NK-92 treated with Interleukin-12 subunit alpha and Interleukin-12 subunit beta, amount 100 ng/mL, for 24 hours (cell line): ENCODE measurements at places on chromosomes 2 and 18.

- DNase-seq, result no peak
Measured at GRCh38 chr18:33588361-33588760, 10.3 kb downstream of the ASXL3 start.

DNA sequence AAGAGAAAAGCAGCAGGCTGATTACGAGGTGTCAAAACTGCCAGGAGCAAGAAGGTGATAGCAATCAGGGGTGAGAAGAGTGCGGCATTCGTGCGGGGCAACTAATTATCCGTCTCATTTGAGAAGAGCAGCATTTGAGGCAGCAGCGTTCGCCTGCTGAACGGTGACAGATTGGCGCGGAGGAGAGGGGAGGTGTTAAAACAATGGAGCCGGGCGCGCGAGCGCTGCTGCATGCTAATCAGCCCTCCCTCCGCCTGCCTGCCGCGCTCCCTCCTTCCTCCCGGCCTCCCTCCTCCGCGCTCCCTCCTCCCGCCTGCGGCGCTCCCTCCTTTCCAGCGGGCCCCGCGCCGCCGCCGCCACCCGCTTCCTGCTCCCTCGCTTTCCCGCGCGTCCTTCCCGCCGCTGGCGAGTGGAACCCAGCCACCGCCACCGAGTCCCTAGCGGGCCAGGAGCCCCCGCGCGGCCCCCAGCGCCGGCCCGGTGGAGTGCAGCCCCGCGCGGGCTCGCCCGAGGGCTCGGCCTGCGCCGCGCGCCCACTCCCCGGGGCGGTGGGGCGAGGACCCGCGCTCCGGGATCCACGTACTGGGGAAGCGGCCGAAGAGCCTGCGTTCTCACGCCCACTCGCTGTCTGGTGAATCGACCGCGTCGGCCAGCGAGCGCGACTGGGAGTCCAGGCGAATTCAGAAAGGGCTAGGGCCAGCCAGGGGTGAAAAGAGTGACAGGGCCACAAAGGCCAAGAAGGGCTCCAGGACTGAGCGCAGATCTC is 69.5 kb upstream of the PSMD14 start:
- DNase-seq, result no peak

- DNase-seq, result no peak
Measured at GRCh38 chr18:46413684-46414083, 243.3 kb downstream of the LOXHD1 start.

- DNase-seq, result no peak
Measured at GRCh38 chr18:1499265-1499664, 594.6 kb downstream of the ADCYAP1 start.

DNA sequence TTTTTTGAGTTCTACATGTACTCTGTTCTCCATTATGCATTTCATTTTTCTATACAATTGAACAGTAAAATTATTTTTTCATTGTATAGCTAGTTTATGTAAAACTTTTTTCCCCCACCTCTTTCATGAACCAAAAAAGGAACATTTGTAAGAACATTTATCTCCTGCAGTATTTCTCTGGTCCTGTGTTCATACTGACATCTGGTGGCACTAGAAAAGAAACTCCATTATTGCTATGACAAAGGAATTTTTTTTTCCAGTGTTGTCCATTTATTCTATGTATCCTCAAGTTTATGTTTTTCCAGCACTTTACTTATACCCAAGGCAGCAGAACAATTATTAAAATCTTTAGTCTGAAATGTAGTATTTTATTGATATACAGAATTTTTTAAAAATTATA is 27.4 kb upstream of the CHAC2 start:
- no peak for DNase-seq

DNA sequence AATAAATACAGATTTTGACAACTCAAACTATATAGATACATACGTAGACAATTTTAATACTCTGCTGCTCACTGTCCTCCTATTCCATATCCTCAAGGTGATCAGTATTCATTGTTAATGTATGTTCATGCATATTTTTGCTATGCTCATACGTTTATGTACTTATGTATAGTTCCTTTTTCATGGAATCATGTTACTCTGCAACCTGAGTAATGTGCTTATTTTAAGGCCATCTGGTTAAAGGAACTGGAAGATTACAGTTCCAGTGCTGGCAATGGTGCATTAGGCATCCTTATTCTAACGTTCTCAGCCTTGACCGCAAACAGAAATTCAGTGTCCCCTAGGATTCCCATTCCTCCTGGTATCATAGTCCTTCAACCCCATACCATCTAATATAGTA is 385.0 kb upstream of the TNP1 start:
- DNase-seq, result no peak

DNA sequence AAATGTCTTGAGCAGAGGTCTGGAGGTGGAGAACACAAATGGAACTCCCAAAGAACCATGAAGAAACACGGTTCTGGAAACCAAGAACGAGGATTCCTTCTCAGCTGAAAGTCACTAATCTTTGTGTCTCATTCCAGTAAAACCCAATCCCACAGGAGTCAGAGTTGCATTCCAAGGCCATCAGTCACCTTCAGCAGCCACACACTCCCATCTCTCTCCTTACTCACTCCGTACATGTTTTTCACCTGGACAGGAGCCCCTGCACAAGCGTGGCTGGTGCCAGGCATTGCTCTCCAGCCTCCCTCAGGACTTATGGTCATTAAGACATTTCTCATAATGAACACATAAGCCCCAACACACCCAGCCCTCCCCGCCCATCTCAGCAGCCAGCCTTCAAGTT is 175.4 kb upstream of the SIX2 start:
- DNase-seq, result no peak

- DNase-seq, result no peak
Measured at GRCh38 chr2:145743011-145743410, 1223.1 kb upstream of the ZEB2 start.

DNA sequence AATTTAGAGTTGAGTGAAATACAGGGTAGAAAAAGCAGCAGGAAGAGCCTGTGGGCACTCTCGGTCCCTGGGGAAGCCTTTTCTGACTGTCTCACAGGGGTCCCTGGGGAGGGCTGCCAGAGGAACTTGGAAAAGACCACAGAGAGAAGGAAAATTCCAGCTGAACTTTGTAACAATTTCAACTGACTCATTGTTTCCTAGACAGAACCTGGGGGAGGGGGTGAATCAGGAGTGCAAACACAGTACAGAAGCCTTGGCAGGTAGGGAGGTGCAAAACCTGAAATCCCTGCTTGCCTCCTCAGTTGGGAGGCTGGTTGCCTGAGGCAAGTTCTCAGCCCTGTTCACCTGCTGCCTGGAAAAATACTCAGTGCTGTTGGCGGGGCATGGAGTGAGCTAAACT is 106.8 kb downstream of the GRB14 start:
- DNase-seq, result no peak

DNA sequence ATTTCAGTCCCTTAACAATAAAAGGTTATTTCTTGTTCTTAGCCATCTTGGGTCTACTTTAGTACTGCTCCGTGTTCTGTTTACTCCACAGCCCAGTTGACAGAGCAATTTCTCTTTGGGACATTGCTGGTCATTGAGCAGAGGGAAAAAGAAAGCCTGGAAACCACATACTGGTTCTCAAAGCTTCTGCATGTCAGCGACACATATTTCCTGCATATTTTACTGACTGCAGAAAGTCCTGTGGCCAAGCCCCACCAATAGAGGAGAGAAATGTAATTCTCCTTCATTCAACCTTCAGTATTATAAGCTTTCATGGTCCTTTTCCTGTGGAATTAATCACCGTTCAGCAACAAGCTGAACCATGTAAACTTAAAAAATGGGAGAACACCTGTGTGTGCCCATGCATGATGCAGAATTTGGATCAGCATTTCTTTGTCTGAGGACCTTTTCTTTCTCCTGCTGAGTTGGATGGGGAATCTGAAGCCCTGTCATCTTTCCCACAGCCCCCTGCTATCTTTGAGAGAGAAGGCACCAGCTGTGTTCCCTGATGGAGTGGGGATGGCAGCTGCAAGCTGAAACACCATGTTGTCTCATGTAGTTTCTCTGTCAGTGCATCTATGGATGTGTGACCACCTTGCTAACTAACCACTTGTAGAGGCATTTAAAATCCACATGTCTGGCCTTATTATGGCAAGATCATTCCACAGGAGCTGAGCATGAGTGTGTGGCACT is 431.6 kb downstream of the MEIS1 start:
- DNase-seq, result no peak

- no peak for DNase-seq
Measured at GRCh38 chr2:2950403-2950952, 427.1 kb downstream of the EIPR1 start.

- DNase-seq, result no peak
Measured at GRCh38 chr2:64515086-64515485, 9.0 kb upstream of the AFTPH start.

- no peak for DNase-seq
Measured at GRCh38 chr18:10391506-10391905, 62.9 kb upstream of the APCDD1 start.

DNA sequence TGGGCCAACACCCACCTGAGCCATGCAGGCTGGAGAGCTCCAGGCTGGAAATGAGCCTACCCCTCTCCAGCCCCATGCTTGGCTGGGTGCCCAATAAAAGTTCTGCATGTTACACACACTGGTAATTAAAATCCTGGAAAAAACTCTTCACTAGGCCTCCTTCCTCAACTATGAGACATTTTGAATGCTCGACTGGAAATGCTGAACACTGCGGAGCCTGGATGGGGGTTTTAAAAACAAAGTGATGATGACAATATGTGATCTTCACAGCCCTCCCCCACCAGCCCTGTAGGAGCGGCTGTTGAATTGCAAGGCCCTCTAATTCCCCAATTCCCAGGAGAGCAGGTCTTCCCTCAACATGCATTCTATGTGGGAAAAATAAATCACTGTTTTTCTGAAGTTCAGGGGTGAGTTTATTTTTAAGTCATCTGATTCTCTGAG is 179.2 kb downstream of the TTC32 start:
- no peak for DNase-seq

GRCh38 chr2:224723586-224724217 is 7.5 kb upstream of the CCDC195 start:
- no peak for DNase-seq

DNA sequence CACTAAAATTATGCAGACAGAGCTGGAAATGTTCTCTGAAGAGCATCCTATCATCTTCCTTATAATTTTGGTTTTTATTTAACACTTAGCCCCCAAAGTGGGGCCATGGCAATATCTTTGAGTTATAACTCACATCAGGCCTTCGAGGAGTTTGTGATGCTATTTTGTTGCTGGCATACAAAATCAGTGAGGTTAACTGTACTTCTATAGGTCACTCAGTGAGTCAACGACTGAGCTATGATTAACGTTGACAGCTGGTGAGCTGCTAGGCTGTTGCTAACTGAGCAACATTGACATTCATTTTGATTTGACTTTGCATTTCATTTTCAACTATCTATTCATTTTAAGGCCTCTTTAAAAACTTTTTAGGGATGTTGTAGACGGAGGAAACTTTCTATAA is 50.0 kb downstream of the GPD2 start:
- no peak for DNase-seq

DNA sequence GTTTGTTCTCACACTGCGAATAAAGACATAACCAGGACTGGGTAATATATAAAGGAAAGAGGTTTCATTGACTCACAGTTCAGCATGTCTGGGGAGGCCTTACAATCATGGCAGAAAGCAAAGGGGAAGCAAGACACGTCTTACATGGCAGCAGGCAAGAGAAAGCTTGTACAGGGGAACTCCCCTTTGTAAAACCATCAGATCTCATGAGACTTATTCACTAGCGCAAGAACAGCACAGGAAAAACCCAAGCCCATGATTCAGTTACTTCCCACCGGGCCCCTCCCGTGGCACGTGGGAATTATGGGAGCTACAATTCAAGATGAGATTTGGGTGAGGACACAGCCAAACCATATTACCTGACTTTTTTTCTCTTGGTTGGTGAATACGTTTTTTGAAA is 51.3 kb downstream of the TMEM247 start:
- DNase-seq, result no peak

- no peak for DNase-seq
Measured at GRCh38 chr2:67169417-67170140, 227.6 kb upstream of the ETAA1 start.

DNA sequence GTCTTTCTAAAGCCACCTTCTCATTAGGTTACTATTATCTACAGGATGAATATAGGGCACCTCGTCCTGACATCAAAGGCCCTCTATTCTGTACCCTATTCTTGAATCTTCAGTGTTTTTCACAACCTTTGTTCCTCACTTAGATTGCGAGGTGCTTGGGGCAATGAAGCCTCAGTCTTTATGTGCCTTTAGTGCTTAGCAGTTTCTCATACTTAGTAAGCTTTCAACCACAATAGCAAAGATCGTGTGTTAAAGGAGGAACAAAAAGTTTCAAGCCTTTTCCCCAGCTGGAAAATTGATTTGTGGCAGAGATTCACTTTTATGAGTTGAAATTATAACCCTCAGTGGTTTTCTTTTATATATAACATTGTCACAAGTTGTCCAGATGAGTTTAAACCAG is 226.9 kb downstream of the MYO3B start:
- no peak for DNase-seq

DNA sequence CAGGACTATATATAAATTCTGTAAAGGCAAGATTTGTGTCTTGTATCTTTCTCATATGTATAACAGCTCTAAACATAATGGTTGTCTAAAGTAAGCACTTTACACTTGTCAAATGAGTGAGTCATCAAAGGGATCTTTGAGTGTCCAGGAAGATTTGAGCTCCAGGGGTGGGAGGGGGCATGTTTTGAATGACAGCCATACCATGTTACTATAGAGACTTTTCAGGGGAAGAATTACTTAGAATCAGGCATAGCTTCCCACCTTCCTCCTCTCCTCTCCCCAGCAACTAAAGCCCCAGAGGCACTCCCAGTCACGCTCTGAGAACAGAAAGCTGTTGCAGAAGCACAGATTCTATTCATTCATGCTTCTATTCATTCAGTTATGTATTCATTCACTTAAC is 65.8 kb upstream of the ALK start:
- DNase-seq, result no peak

GRCh38 chr2:26889796-26890195 is 41.9 kb downstream of the DPYSL5 start:
- no peak for DNase-seq

DNA sequence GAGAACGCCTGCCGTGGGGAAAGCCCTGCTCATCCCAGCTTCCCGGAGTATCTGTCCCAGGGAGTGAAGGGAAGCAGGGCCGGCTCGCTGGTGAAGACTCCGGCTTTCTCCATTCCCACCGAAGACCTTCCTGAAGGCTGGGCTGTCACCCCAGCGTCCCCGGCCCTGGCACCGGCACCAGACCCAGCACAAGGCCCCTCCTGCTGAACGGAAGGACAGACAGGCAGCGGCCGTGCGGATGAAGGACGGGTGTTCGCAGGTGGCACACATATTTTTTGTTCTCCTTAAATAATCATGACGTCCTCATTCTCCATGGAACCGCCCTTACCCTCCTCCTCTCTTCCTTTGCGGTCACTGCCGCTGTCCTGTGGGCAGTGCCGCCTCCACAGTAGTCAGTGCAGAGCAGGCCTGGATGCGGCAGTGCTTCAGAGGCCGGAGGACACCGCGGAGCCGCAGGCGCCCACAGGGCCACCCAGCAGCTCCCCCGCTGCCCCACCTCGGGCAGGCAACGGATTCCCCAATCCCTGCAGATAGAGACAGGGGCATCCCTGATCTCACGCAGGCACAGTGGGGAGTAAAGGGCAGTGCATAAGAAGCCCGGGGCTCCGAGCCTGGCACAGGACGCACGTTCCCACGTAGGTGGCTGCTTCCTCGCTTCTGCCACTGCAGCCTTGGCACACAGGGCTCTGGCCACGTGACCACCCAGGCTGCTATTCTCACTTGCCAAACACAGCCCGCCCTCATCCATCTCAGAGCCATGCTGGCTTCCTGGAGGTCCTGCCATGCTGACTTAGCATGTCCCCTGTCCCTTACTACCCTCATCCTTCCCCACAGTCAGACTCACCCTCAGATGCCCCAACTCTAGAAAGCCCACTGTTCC is 229.7 kb downstream of the EIPR1 start:
- no peak for DNase-seq

- no peak for DNase-seq
Measured at GRCh38 chr2:44772669-44773378, 168.7 kb upstream of the SIX3 start.
